ENCODE measurements at places on chromosomes 11 and 22.

DNA sequence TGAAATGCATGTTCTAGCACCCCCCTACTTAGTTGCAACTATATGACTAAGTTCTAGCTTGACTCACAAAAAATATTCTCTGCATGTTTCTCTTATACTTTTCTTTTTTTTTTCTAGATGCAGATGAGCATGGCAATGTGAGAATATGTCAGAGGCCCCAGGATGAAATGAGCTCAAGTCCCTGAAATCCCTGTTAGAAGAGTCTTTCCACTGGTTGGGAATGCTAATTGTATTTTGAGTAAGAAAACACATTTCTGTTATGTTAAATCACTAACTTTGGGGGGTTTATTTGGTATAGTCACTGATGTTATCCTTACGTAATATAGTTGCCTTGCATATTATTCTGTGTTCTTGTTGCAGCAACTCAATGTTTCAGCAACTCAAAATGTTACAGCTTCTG, 306.1 kb upstream of the CCDC179 start:
- no peak for DNase-seq

DNA sequence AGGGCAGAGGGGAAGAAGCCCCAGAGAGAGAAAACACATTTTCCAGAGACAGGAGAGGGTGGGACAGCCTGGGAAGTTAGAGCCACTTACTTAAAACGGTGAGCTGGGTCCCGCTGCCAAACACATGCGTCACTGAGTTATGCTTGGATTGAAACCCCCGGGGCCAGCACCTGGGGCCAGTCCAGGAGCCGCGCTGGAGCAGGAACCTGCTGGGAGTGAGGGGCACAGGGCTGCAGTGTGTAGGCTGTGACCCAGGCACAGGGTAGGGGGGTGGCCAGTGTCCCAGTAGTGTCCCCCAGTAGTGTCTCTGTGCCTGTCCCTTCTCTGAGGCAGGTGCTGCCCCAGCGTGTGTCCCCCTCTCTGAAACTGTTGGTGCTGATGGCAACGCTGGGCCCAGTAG, 5.2 kb downstream of the IGLL1 start:
- no peak for DNase-seq

DNA sequence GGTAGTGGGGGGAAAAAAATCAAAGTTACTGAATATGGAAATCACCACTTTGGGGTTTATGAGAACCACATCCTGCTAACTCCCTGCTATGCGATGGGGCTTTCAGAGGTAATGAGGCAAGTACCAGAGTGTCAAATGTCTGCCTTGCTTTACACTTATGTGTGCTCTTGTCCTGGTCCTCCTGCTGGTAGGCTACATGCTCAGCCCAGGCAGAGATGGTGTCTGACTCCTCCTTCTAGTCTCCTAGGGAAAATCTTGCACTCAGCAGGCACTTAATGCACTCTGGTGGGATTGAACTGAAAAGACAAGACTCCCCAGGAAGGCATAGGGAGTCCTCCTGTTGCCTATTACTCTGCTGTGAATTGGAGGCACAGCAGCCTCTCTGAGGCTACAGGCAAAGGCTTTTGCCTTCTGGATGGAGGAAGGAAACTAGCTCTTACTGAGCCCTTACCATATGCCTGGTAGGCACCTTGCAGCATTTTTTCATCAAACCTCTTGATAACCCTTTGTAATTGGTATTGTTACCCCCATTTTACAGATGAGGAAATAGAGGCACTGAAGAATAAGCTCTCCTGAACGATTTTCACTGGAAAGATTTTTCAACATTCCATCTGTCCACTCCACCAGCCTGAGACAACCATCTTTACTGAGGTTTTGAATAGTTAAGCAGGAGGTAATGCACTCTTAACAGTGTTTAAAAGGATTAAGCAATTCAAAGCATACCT, 132.1 kb upstream of the PAX6 start:
- DNase-seq, result no peak

GRCh38 chr22:50479721-50480120, 1.6 kb upstream of the ADM2 start:
- DNase-seq, result no peak

DNA sequence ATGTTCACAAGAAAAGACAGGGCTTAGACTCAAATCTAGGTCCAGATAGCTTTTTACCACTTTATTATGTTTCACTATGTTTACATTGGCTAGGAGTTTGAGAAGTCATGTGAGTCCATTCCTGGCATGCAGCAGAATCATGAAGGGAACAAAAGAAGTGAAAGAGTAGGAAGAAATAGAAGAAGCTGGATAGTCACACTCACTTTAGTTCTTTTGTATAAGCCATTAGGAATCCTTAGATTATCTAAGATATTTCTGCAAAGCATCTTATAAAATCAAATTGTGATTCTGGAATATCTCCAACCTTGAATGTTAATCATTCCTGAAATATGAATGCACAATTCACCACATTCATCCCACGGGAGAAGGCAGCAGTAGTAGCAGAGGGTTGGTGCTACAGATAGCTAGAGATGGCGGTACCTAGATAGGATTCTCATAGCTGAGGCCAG, 31.9 kb downstream of the MAML2 start:
- DNase-seq, result no peak

DNA sequence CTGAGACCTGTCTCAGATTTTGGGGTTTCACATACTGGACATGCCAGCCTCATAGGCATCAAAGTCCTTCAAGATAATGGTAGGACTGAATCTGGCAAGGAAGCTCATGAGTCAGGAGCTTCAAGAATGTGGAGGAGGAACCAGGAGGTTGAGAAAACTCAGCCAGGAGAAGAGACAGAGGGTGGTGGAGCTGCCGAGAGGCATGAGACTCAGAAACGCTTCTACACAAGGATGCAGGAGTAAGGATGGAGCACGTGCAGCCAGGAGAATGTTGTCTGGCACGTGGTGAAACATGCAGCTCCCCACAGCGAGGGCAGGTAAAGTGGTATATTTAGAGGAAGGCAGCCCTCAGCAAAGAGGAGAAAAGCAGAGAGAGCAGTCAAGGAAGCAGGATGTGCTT, 148.7 kb upstream of the ISX start:
- no peak for DNase-seq

DNA sequence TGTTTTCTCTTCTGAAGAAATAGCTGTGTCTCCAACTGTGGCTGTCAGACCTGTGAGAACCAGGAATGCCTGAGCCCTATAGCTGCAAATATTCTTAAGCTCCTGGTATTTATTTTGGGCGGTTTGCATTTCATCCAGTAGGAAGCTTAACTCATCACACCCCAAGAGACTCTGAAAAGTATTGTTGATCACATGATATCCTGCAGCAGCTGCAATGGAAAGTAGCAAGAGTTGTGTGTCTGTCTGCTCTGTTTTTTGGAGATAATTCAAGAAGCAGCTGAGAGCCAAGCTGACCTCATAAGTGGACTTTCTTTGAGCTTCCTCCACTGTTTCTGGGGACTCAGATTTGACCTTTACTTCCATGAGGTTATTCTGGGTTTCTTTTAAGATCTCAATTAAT, 36.4 kb upstream of the MRPL17 start:
- no peak for DNase-seq

- no peak for DNase-seq
Observed at GRCh38 chr22:32655068-32655467, 146.4 kb upstream of the TIMP3 start.

DNA sequence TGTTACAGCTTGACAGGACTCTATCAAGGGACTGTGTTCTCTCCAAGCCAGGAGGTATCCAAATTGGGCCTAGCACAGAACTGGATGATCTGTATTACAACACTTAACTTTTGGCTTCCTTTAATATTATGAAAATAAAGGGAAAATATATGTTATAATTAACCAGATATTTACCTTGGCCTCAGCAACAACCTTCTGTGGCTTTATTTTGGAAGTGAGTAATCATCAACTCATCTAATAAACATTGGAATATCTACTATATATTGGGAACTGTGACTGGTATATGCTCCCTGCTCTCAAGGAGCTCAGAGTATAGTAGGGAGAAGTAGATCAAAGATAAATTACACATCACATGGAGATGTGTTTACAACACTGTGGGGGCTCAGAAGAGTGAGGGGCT, 352.2 kb downstream of the METTL15 start:
- DNase-seq, result no peak

DNA sequence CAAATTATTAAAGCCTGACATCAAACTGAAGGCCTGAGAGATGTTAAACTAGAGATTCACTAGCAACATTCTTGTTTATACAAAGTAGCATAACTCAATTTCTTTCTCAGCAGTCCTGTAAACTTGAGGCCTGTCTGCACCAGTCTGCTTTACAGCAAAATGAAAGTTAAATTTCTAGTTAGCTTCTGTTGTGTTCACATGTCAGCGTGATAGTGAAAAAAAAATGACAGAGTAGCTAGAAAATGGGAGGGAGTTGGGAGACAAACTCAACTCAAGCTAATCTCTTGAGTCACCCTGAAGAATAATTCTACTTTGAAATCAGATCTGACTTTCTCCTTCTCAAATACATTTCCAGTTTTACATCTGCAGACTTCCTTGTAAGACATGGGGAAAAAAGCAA, 6.5 kb downstream of the RBFOX2 start:
- no peak for DNase-seq

GRCh38 chr11:75469785-75470405, 36.9 kb upstream of the KLHL35 start:
- DNase-seq, result no peak

GRCh38 chr11:92531065-92531739, 306.6 kb downstream of the FAT3 start:
- DNase-seq, result no peak

GRCh38 chr11:116044941-116045340, 540.7 kb upstream of the CADM1 start:
- DNase-seq, result no peak

- DNase-seq, result no peak
Observed at GRCh38 chr11:108743851-108744250, 79.0 kb downstream of the DDX10 start.

GRCh38 chr11:11667056-11667455, 45.3 kb upstream of the GALNT18 start:
- DNase-seq, result no peak

GRCh38 chr11:85776951-85777602, 33.9 kb downstream of the SYTL2 start:
- DNase-seq, result no peak

DNA sequence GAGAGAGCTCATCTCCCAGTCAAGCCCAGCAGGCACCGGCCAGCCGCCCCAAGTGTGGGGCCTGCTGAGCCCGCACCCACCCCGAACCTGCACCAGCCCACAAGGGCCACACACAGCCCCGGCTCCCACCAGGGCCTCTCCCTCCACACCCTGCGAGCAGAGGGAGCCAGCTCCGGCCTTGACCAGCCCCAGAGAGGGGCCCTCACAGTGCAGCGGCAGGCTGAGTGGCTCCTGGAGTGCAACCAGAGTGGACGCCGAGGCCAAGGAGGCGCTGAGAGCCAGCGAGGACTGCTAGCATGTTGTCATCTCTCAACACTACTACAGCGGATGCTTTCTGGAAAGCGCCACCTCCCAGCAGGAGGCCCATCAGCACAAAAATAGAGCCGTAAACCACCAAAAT, 10.9 kb downstream of the DEFB108B start:
- no peak for DNase-seq

DNA sequence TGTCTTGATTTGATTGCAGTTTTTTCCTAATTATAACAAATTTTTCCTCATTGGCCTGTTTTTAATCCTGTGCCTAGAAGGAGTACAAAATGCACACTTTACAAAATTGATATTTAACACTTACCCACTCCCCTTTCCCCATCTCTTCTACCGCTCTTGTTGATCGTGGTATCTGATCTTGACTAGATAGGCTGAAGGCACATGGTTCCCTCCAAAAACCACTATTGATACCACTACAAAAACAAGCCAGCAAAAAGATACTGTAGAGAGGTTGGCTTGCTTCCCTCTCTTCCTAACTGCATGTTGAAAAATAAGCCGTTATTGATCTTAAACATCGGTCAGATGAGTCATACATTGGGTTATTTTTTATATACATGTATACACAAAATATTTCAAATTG, 14.6 kb upstream of the ZNF143 start:
- no peak for DNase-seq

- no peak for DNase-seq
Observed at GRCh38 chr11:17979770-17980371, 33.0 kb downstream of the SERGEF start.

DNA sequence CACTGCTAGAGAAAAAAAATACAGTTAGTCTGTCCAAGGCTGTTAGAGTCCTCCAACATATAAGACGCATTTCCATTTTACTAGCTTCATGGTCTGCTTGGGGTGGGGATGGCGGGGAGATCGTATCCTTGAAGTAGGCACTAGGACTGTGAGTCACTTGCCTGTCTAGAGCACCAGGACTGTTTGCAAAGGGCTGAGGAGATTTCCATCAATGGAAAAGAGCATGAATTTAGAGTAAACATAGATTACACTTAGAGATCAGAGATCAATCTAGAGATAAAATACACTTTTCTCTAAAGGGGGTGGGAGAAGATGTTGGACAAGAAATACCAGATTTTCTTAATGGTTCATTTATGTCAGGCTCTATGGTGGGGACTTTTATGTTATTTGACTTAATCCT, 1.7 kb upstream of the MS4A7 start:
- no peak for DNase-seq

- no peak for DNase-seq
Observed at GRCh38 chr22:39445678-39446077, 11.1 kb upstream of the MGAT3 start.

DNA sequence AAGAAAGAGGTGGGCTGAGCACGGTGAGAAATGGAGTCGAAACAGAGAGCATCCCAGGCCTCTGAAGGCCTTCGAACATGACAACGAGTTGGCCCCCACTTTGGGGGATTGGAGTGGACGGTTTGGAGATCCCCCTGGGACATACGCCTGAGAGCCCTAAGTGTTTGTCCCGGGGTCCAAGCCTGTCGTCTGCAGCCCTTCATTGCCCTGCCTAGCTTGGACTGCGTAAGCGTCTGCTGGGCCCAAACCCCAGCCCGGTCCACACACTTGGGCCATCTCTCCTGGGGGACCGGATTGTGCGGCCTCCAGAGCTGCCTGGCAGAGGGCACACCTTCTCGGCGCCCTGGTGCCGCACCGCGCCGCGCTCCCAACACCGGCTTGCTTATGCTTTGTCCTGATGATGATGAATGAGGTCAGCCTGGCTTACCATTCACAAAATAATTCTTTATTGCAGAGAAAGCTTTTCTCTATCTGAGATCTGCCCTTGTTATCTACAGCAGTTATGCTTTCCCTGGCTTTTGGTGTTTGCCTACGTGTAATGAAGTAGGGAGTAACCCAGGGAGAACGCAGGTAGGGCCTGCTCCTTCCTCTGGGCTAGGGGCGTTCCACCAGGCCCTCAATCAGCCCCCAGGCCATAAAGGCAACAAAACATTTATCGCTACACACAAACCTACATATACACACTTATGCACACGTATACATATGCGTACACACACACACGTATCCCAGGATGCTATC, 85.9 kb upstream of the PPARA start:
- DNase-seq, result peak; percentile 62

All from sciatic nerve (tissue), 2 donors.